ENCODE measurements at places on chromosomes 7 and 10. TPM values are rescaled to one million over a fixed set of nuclear protein-coding genes. Genes with fewer than 3 reads are reported as not detected.

The MACC1 gene
- total RNA-seq: 25.0 TPM

DNA sequence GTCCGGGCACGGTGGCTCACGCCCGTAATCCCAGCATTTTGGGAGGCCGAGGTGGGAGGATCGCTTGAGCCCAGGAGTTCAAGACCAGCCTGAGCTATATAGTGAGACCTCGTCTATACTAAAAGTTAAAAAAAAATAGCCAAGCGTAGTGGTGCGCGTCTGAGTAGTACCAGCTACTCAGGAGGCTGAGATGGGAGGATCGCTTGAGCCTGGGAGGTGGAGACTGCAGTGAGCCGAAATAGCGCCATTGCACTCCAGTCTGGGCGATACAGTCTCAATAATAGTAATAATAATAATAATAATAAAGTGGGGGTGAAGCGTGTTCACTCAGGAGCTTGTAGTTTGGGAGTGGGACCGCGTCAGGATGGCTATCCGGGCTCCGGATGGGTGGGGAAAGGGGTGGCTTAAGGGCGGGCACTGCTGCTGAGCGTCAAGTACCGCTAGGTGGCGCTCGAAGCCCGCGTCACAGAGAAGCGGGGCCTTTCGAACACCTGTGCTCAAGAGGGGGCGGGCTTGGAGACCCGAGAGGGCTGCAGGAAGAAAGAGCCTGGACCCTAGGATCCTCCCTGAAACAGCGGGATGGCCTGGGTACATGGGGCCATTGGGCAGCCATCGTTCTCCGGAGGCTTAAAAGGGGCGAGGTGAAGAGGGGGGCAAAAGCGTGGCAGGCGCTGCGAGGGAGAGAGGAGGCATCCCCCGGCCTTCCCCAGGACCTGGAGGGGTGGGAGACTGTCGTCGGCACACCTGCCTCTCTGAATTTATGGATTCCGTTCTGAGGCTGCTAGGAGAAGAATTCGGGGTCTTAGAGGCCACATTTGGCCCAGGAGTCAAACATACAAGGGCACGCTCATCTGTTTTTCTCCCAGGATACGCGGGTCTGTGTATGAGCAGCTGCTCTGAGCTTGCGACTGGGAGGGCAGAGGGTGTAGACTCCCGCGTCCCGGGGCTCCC is 14.5 kb downstream of the LBX1 start:
- H3K27ac ChIP-seq: no peak overlapping the region
- DNase-seq: peak; percentile 73
- peaks cover 7% of the 10 kb centered on the region for H3K4me1 ChIP-seq

GRCh38 chr7:119197172-119197876 is 972.8 kb downstream of the ANKRD7 start:
- H3K27me3 ChIP-seq: no peaks in the 10 kb centered on the region
- H3K4me1 ChIP-seq: no peaks in the 10 kb centered on the region
- H3K4me3 ChIP-seq: no peak overlapping the region
- H3K27ac ChIP-seq: no peak overlapping the region

DNA sequence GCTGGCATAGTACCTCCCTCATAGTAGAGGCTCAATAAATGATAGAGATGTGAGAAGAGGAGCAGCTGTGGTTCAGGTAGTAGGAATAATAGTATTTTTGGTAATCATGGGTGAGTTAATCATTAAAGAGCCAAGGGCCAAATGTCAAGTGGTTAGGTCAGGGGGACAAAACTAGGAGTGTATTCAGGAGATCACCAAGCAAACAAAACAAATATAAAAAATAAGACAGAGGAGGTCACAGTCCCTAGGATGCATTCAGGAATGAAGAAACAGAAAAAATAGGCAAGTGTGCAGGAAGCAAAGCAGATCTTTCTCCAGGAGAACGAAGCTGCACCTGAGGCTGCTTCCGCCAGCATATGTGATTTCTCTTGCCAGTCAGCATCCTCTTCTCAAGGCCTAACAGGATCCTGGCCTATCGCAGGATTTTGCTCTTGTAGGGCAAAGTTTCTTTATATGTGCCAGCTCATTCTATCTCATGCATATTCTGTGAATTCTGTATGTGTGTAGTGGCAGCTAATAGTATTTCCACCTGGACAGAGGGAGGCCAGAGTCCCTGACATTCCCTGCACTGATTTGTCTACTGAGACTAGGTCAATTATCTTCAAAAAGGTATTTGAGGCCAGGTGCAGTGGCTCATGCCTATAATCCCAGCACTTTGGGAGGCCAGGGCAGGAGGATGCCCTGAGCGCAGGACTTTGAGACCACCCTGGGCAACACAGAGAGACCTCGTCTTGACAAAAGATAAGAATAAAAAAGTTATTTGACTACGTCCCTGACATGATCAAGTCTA is 82.7 kb downstream of the AKR1D1 start:
- no peaks in the 10 kb centered on the region for H3K27me3 ChIP-seq
- H3K4me3 ChIP-seq: no peak overlapping the region
- H3K27ac ChIP-seq: no peak overlapping the region

DNA sequence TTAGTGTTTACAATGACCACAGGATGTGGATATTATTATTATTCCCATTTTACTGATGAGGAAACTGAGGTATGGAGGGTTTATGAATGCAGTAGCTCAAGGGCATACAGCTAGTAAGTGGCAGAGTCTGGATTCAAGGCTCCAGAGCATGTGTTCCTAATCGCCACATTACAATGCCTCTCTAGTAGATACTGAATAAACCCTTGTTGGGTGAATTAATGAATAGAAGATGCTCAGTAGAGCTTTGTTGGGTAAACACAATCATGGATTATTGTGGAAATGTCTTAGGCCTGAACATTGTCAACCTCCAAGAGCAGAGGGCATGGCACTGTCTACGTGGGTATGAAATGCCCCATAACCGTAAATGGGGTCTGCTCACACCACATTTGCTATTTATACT is 545.3 kb downstream of the LRMDA start:
- no peak overlapping the region for H3K4me3 ChIP-seq
- H3K4me1 ChIP-seq: no peaks in the 10 kb centered on the region
- no peaks in the 10 kb centered on the region for H3K36me3 ChIP-seq
- no peak for DNase-seq

All from lung (tissue), 17 donors.